ENCODE measurements at places on chromosomes 3 and 15.

DNA sequence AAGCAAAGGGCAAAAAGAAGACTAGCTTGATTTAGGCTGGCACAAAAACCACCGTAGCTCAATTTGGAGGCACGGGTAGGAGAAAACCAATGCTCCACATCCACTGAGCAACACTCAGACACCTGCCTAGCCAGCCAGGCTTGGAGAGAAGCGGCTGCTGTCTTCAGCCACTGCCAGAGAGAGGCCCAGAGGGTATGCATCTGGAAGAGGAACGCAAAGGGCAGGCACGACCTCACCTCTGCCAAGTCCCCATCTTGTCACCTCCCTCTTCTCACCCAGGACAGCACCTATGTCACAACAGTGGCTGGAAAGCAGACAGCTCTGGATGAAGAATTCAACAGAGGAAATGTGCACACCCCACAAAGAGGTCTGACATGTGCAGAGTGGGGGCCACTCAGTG, 93.5 kb downstream of the ADAMTS17 start:
- no peak for DNase-seq

- DNase-seq = peak; percentile 70
These were observed 136.9 kb downstream of the NUP210 start for GRCh38 chr3:13282986-13283876.

DNA sequence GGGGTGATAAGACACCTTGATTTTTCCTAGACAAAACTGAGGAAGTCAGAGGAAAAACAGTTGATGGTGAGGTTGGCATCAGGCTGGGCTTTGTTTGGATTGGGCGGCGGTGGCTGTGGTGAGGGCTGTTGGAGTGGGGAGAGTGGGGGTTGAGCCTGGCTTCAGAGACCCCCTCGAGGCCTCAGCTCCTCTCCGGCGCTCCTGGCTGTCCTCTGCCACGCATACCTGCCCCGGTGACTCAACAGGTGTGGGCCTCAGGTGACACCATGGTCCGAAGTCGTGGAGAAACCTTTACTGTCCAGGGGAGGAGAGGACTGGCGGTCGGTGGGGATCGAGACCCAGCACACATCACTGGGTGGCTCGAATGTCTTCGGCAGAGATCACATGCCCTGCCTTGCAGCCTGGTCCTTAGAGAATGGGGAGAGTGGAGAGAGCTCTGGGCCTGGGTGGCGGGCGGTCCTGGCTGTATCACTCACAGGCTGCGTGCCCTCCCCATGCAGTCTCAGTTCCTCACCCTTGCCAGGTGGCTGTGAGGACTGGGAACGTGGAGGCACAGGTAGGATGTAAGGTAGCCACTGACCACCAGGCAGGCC, 2.6 kb downstream of the APBA2 start:
- DNase-seq = no peak

DNA sequence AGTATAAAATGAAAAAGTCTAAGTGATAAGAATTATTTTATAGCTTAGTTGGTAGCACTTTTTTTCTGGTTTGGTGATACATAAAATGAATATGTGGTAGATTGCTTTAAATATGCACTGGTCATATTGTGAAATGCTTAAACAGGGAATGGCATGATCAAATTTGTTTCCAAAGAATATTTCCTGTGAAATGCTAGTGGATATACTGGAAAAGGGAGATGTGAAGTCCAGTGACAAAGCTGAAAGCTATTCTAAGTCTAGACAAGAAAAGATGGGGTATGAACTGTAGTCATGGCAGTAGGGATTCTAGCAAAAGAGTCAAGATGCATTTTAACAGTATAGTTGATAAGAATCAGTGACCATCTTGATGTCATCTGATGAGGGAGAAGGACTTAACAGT, 98.9 kb upstream of the MME start:
- no peak for DNase-seq

GRCh38 chr3:178480795-178481194, 55.4 kb upstream of the KCNMB2 start:
- DNase-seq = peak; percentile 76

DNA sequence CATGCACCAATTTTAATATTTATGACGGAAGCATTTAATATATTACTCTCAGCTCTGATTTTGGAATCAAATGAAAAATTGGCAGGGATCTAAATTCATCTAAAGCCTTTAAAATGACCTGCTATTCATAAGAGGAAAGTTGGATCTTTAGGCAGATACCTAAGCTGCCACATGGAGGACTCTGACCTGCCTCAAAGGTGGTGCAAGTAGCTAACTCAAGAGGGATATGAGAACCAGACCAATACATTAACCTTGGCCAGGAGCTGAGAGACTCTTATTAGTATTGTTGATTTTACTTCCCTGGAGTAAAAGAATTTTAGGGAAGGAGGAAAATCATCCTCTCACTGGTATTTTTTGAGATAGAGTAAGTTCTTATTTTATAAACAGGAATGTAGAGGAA, 17.7 kb downstream of the ZNF654 start:
- DNase-seq = no peak

GRCh38 chr3:146308682-146309081, 57.8 kb upstream of the PLSCR4 start:
- DNase-seq = no peak

- DNase-seq = no peak
These were observed 65.4 kb upstream of the THSD4 start for GRCh38 chr15:71049706-71050422.

GRCh38 chr3:49500732-49501609, 30.9 kb downstream of the DAG1 start:
- DNase-seq = no peak

DNA sequence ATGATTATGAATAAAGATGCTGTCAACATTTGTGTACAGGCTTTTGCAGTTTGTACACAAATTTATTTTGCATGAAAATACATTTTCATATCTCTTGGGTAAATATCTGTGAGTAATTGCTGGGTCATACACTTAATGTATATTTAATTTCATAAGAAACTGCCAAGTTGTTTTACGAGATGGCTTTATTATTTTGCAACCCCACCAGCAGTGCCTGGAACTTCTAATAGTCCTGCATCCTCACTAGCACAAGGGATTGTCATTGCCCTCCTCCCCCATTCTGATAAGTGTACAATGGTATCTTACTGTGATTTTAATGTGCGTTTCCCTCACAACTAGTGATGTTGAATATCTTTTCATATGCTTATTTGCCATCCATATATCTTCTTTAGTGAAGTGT, 45.2 kb downstream of the ASTE1 start:
- DNase-seq = no peak

GRCh38 chr15:77010312-77010686, 15.4 kb downstream of the PSTPIP1 start:
- no peak for DNase-seq

- peak; percentile 37 for DNase-seq
These were observed 27.5 kb upstream of the MASP1 start for GRCh38 chr3:187318819-187319616.

- DNase-seq = peak; percentile 38
These were observed 272.8 kb upstream of the TTC14 start for GRCh38 chr3:180329187-180329586.

GRCh38 chr15:45628136-45628535, 6.7 kb upstream of the SQOR start:
- no peak for DNase-seq

DNA sequence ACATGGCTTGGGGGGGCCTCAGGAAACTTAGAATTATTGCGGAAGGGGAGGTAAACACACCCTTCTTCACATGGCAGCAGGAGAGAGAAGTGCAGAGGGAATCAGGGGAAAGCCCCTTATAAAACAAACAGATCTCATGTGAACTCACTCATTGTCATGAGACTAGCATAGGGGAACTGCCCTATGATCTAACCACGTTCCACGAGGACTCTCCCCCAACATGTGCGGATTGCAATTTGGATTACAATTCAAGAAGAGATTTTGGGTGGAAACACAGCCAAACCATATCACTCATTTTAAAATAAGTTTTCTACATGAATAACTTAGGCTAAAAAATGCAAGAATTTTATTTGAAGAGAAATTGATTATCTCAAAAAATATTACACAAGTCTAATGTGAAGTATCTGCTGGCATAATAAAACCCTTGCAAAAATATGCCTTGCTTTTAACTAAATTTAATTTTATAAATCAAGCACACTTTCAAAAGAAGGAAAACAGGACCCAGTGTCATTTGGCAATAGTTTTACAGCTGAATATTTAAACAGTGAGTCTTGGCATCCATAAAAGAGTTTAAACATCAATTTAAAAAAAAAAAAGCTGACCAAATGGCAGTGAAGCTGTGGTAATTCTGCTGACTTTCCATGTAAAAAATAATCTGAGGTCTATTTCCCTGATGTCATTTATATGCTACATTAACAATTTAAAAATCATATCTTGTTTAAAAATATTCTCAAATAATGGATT, 1057.2 kb downstream of the NAALADL2 start:
- no peak for DNase-seq

- peak; percentile 13 for DNase-seq
These were observed 14.4 kb downstream of the TYRO3 start for GRCh38 chr15:41573396-41573795.

- DNase-seq = no peak
These were observed 93.2 kb upstream of the MEF2A start for GRCh38 chr15:99472416-99473145.

GRCh38 chr3:119786409-119786808, 4.5 kb downstream of the NR1I2 start:
- no peak for DNase-seq

- DNase-seq = no peak
These were observed 19.4 kb downstream of the VILL start for GRCh38 chr3:38009807-38010591.

DNA sequence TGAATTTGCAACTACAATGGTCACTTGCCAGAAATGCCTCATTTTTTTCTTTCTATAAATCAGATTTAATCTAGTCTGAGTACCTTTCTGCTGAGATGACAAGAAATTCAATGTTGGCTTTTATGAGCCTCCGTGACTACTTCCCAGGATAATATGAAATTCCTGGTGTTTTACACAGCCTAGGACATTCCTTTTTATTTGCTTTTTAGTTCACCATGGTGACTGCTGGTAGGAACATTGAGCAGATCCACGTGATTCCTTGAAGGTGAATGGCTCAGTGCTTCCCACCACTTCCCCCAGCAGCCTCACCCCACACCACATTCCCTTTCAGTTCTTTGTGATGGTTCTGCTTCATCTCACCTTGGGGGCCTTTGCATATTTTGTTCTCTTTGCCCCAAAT, 4.3 kb upstream of the NPTN start:
- DNase-seq = no peak

- no peak for DNase-seq
These were observed 102.1 kb downstream of the MRPL46 start for GRCh38 chr15:88365124-88365523.

- DNase-seq = no peak
These were observed 4.6 kb downstream of the SENP5 start for GRCh38 chr3:196872316-196872715.

DNA sequence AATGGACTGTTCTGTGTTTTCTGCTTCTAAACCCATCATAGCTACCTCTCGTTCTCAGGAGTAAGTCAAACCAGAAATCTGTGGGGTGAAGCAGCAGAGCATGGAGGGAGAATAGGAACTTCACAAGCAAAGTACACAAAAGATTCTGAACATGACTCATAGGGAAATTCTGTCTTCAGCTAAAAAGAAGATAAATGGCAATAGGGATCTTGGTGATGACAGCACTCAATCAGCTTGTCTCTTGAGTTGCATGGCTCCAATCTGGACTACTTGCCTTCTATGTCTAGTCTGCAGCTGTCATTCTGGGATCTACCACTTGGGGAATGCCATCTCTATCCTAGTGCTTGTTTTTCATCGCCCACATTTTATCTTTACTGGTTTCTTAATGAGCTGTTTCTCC, 13.5 kb upstream of the GRAMD1C start:
- DNase-seq = peak; percentile 71

DNA sequence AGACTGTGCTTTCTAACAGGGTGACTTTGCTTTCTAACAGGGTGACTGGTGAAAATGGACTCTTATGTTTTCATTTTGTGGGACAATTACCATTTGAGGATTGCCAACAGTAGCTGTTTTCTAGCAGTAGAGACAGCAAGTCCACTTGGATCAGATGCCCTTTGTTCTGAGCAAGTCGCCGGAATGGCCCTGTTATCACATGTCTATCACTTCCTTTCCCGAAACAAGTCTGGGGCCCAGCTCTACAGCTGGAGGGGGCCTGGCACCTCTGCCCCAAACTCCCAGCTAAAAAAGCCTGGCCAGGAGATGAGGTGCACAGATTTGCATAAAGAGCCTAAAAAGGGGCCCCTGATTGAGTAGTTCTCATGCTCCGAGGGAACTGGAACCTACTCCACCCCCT, 44.6 kb downstream of the THBS1 start:
- no peak for DNase-seq

DNA sequence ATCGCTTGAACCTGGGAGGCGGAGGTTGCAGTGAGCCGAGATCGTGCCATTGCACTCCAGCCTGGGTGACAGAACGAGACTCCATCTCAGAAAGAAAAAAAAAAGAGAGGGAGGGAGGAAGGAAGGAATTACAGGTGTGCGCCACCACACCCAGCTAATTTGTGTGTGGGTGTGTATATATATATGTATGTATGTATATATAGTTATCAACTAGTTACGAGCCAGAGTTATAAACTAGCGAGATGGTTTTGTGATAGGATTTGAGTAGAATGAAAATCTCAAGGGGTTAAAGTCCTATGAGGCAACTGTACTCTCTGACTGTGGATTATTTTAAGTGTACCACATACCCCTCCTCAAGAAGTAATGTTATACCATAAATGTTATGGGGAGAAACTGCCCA, 50.9 kb upstream of the SIN3A start:
- no peak for DNase-seq

- DNase-seq = no peak
These were observed 80.0 kb upstream of the TMC3 start for GRCh38 chr15:81454024-81454423.

DNA sequence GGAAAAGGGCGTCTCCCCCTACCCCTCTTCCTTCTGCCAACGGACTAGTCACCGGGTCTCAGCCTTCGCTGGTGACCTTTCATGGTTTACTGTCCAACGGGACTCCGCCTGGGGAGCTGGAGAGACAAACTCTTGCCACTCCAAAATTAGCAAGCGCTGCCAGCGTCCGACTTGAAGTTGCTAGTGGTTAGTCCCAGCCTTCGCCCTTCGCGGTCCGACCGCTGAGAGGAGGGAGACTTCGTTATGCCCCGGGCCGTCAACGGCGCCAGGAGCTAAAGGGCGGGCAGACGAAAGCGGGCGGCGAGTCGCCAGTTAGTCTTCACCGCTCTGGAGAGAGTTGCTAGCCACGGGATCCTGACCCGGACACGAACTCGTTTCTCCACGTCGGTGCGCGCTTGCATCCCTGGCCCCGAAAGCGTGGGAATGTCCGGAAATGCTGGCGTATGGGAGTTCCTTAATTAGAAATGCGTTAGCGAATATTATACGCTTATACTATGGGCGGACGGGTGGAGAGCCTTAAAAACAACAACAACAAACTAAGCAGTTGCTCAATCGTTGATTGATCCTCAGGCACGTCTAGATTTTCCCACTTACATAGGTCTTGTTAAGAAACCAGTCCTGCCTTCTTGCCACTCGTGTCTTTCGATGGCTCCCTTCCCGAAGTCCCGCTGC, 716 bp downstream of the SMC4 start:
- peak; percentile 41 for DNase-seq
